Stimulated activated CD4-positive, alpha-beta T cell treated with anti-CD3 and anti-CD28 coated beads, Interleukin-4, amount 100 ng/mL, for 4 hours (primary cell): ENCODE measurements at places on chromosomes 13 and 19.

- no peak for DNase-seq
Measured at GRCh38 chr13:80033951-80034350, 307.0 kb downstream of the SPRY2 start.

- no peak for DNase-seq
Measured at GRCh38 chr19:2592824-2593223, 109.7 kb downstream of the GNG7 start.

DNA sequence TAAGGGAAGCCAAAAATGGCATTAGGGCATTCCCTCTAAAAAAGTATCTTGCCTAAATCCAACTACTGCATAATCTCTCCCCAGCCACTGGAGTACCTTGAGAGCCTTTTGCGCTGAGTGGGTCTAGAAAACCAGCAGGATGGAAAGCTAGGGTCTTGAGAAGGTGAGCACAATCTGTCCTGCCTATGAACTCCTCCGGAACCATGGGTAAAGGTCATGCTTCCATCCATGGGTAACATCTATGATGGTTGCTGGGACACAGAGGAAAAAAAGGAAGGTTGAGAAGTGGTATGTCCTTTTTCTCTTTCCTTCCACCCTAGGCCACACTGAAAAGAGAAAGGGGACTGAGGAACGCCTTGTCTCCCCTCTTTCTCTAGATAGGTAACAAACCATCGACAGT, 52.4 kb downstream of the ZNF676 start:
- DNase-seq: no peak

DNA sequence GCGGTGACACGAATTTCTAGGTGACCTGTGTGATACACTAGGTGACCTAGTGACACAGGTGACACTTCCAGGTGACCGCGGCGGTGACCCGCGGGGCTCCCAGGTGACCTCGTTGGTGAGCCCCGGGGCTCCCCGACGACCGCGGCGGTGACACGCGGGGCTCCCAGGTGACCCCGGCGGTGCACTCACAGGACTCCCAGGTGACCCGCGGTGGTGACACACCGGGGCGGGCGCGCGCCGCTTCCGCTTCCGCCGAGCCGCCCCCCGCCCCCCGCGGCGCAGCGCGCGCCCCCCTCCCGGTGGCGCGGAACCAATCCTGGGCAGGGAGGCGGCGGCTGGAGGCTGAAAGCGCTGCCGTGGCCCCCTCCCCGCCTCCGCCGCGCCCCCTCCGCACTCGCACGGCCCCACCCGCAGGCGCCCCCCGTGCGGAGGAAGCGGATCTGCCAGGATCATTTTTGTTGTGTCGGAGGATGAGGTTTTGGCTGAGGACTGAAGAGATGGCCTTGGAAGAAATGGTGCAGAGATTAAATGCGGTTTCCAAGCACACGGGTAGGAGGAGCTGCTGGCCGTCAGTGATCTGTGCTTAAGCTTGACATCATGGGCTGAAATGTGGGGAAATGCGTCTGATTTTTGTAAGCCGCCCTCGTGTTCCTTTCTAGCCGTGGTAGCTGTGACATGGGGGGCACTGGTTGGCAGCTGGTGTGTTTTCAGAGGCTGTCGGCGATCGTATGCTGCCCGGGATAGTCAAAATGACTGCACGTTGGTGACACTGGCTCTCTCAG, at the start of gene MCF2L:
MCF2L (plus strand) TSS at position 305 of the 782 bp plus-strand sequence; CDS start at position 471, 166 bp downstream.
- DNase-seq: peak; percentile 64
